ENCODE measurements at places on chromosomes 16 and 17.

DNA sequence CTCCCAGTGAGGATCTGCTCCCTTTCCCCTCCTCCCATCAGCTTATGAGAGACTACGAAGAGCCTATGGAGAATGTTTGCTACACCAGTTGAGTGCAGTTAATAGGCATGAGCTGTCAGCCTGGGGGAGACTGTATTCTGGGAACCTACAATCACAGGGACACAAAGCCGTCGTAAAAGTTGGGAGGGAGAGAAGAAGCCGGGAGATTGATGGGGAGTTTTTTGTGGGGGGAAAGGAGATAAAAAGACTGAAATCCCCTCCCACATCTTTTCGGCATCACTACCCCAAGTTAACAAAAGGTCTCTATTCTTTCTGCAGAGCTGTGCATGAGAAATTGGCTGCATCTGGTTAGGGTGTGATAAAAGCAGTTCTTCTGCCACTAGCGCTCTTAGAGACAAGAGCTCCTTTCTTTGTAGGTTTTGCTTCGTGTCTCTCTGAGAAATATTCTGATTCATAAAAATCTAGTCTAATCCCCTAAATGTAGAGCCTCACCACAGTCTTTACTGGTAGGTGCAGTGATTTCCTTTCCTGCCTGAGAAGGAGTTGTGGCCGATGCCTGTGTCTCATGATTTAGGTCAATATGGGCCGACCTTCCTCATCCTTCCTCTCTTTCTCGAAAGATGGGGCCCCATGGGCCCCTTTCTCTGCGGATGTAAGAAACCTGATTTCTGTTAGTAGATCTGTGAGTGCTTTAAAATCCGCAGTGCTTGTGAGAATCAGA lies 77.4 kb downstream of the BPTF start:
- peaks cover 12% of the 10 kb centered on the region for H3K36me3 ChIP-seq
- DNase-seq, result no peak
- no peak overlapping the region for H3K27ac ChIP-seq
- no peak overlapping the region for H3K4me3 ChIP-seq
- H3K27me3 ChIP-seq, result no peaks in the 10 kb centered on the region

GRCh38 chr16:2187212-2187611 lies 9.2 kb downstream of the CASKIN1 start:
- H3K27me3 ChIP-seq, result peaks cover 3% of the 10 kb centered on the region
- H3K4me3 ChIP-seq, result no peak overlapping the region
- no peak for DNase-seq
- no peaks in the 10 kb centered on the region for H3K36me3 ChIP-seq
- H3K27ac ChIP-seq, result no peak overlapping the region
- no peaks in the 10 kb centered on the region for H3K4me1 ChIP-seq

GRCh38 chr17:12457493-12457892 lies 208.2 kb upstream of the MYOCD start:
- no peaks in the 10 kb centered on the region for H3K27me3 ChIP-seq
- no peak for DNase-seq
- no peak overlapping the region for H3K4me3 ChIP-seq

DNA sequence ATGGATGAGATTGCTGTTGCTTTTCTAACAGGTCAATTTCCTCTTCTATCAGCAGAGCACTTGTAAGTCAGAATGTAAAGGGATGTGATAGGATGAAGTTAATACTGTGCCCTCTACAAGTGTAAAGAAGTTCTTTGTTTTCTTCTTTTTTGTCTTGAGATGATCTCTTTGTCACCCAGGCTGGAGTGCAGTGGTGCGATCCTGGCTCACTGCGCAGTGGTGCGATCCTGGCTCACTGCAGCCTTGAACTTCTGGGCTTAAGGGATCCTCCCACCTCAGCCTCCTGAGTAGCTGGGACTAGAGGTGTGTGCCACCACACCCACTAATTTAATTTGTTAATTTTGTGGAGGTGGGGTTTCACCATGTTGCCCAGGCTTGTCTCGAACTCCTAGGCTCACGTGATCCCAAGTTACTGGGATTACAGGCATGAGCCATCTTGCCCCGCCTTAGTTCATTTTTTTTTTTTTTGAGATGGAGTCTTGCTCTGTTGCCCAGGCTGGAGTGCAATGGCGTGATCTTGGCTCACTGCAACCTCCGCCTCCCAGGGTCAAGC lies 21.6 kb upstream of the KPNB1 start:
- no peak overlapping the region for H3K27ac ChIP-seq
- no peak for DNase-seq
- no peaks in the 10 kb centered on the region for H3K27me3 ChIP-seq
- no peak overlapping the region for H3K4me3 ChIP-seq
- no peaks in the 10 kb centered on the region for H3K36me3 ChIP-seq

- no peak for DNase-seq
- H3K27me3 ChIP-seq, result no peaks in the 10 kb centered on the region
- no peaks in the 10 kb centered on the region for H3K4me1 ChIP-seq
- no peak overlapping the region for H3K27ac ChIP-seq
- no peak overlapping the region for H3K4me3 ChIP-seq
Observed at GRCh38 chr17:18014006-18014405, 25.0 kb downstream of the ATPAF2 start.

DNA sequence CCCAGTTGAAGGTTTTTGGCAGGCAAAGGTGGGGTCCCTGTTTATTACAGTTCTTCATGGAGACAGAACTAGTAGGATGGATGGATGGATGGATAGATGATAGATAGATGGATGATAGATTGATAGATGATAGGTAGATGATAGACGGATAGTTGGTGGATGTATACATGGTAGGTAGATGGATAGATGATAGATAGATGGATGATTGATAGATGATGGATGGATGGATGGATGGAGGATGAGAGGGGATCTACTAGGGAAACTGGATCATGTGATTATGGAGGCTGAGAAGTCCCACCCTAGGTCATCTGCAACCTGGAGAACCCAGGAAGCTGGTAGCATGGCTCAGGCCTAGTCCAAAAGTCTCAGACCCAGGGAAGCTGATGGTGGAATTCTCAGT lies 88.6 kb downstream of the ABCC1 start:
- no peaks in the 10 kb centered on the region for H3K27me3 ChIP-seq
- no peak overlapping the region for H3K4me3 ChIP-seq
- peaks cover 5% of the 10 kb centered on the region for H3K4me1 ChIP-seq
- H3K27ac ChIP-seq, result no peak overlapping the region
- H3K36me3 ChIP-seq, result peaks cover 27% of the 10 kb centered on the region

- H3K4me1 ChIP-seq, result no peaks in the 10 kb centered on the region
- DNase-seq, result no peak
- H3K36me3 ChIP-seq, result peaks cover 76% of the 10 kb centered on the region
- H3K27me3 ChIP-seq, result no peaks in the 10 kb centered on the region
Observed at GRCh38 chr17:82397449-82398335, 20.5 kb upstream of the HEXD start.

- H3K4me3 ChIP-seq, result no peak overlapping the region
- H3K4me1 ChIP-seq, result no peaks in the 10 kb centered on the region
- no peak overlapping the region for H3K27ac ChIP-seq
- H3K36me3 ChIP-seq, result no peaks in the 10 kb centered on the region
Observed at GRCh38 chr16:65012357-65012756, 109.5 kb downstream of the CDH11 start.

DNA sequence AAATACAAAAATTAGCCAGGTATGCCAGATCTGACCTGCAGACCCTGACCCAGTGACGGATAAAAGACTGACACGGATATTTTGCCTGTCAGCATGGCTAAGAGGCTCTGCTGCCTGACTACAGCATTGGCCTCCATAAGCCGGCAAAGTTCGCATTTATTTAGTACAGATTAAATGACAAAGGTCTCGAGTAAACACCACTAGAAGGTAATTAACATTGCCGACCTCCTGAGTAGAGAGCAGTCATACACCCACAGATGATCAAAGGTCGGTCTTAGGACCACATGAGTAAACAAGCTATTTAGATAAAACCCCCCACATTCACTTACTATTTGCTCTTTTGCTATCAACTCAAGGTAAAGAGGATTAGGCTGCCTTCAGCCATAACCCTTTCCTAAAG lies 55.7 kb downstream of the KNOP1 start:
- H3K4me1 ChIP-seq, result peaks cover 15% of the 10 kb centered on the region
- no peaks in the 10 kb centered on the region for H3K36me3 ChIP-seq
- H3K27ac ChIP-seq, result no peak overlapping the region
- DNase-seq, result no peak

DNA sequence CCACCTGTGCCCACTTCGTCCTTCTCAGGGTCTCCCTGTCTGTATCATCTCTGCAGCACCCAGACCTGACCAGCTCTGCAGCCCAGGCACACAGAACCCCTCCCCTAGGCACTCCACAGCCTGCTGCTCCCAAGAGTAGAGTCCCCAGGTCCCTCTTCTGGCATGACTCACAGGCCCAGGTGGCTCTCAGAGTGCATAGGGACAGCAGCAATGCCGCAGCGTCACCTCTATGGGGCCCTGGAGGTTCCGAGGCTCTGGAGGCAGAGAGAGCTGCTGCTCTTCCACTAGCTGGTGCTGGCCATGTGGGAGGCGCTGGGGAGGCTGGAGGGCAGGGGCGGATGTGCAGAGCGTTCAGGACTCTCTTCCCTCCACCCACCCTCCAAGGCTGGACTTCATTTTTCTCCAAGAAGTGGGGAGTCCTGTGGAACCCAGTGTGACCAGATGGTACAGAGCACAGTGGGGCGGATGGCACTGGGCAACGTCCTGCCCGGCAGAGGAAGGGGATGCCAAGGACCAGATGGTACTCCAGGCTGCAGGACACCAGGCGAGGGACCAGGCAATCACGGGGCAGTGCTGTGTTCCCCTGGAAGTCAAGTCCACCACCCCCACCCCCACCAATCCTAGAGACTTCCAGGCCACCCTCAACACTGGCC lies 151.7 kb downstream of the RBFOX3 start:
- no peaks in the 10 kb centered on the region for H3K36me3 ChIP-seq
- no peak overlapping the region for H3K4me3 ChIP-seq
- no peak for DNase-seq
- no peaks in the 10 kb centered on the region for H3K27me3 ChIP-seq
- no peaks in the 10 kb centered on the region for H3K4me1 ChIP-seq

GRCh38 chr16:56995136-56995805 lies 5.9 kb downstream of the NLRC5 start:
- no peaks in the 10 kb centered on the region for H3K36me3 ChIP-seq
- DNase-seq, result no peak
- peaks cover 44% of the 10 kb centered on the region for H3K4me1 ChIP-seq
- H3K4me3 ChIP-seq, result no peak overlapping the region
- no peaks in the 10 kb centered on the region for H3K27me3 ChIP-seq
- no peak overlapping the region for H3K27ac ChIP-seq

DNA sequence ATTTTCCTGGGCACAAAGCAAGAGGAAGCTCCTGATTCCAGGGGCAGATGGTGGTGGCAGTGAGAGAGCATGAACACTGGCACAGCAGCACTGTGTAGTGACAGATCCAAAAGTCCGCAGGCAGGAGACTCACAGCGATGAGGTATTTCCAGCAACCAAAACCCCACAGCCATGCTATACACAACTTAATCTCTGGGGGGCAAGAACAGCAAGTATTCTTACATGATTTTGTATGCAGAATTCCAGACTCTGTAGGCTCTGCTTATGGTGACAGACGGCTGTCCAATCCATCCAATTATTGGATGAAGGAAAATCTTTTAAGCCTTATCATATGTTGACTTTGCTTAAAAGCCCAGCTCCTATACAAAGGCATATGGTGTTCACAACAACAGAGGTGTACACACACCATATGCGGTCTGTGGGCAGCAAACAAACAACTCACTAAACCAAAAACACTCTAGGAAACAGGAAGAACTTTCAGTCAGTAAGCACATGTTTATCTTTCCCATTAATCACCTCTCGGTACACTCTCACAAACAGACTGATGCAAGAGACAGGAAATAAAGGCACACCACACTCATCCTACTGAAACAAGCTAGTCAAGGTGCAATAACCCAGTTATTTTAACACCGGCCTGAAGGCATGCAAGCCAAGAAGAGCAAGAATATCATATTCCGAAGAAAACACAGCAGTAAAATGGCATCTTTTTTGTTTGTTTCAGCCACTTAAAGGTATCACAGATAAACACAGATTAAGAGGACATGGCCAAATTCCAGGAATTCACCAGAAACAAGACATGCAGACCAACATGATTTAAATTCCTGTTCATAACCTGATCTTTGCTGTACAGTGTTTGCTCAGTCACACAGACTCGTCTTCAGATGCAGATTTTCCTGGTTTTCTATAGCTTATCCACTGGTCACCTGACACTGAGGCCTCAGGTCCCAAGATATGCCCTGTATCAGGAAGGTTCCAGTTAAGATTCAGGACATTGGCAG lies 47.8 kb downstream of the ERN1 start:
- H3K27me3 ChIP-seq, result no peaks in the 10 kb centered on the region
- peak overlapping the region; percentile 25 for H3K27ac ChIP-seq
- H3K4me1 ChIP-seq, result peaks cover 14% of the 10 kb centered on the region
- no peaks in the 10 kb centered on the region for H3K36me3 ChIP-seq

- no peak overlapping the region for H3K4me3 ChIP-seq
- no peak for DNase-seq
- H3K27ac ChIP-seq, result no peak overlapping the region
- no peaks in the 10 kb centered on the region for H3K4me1 ChIP-seq
Observed at GRCh38 chr17:46064460-46064859, 65.4 kb downstream of the STH start.

- H3K36me3 ChIP-seq, result no peaks in the 10 kb centered on the region
- H3K4me1 ChIP-seq, result no peaks in the 10 kb centered on the region
- H3K27me3 ChIP-seq, result no peaks in the 10 kb centered on the region
- DNase-seq, result no peak
- H3K27ac ChIP-seq, result no peak overlapping the region
Observed at GRCh38 chr16:84552135-84552534, 47.7 kb upstream of the MEAK7 start.

GRCh38 chr16:88804552-88805339 lies 1.2 kb downstream of the CDT1 start:
- peak overlapping the region; percentile 58 for H3K4me3 ChIP-seq
- H3K4me1 ChIP-seq, result peaks cover 23% of the 10 kb centered on the region
- H3K27ac ChIP-seq, result no peak overlapping the region
- DNase-seq, result no peak

- H3K4me3 ChIP-seq, result no peak overlapping the region
- H3K27ac ChIP-seq, result no peak overlapping the region
- no peaks in the 10 kb centered on the region for H3K36me3 ChIP-seq
Observed at GRCh38 chr16:73196670-73197069, 148.7 kb upstream of the ZFHX3 start.

DNA sequence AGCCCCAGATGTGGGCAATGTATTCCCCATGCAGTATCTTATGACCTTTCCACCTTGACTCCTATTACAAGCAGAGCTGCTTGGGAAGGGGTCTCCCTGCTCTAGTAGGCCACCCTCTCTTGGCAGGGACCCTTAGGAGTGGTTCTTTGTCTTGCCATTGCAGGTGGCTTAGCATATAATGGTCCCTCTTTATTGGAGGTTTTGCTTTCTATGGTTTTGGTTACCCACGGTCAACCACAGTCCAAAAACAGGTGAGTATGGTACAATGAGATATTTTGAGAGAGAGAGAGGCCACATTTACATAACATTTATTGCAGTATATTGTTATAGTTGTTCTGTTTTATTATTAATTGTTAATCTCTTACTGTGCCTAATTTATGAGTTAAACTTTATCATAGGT lies 472.8 kb upstream of the ASIC2 start:
- H3K36me3 ChIP-seq, result no peaks in the 10 kb centered on the region
- no peak overlapping the region for H3K27ac ChIP-seq
- H3K27me3 ChIP-seq, result no peaks in the 10 kb centered on the region
- H3K4me1 ChIP-seq, result no peaks in the 10 kb centered on the region
- no peak overlapping the region for H3K4me3 ChIP-seq
- DNase-seq, result no peak
